ENCODE measurements at places on chromosomes 3 and 15. TPM values are rescaled to one million over a fixed set of nuclear protein-coding genes. Genes with fewer than 3 reads are reported as not detected.

Gene EXD1
- total RNA-seq = 0.70 TPM

Gene SORD
- total RNA-seq = 66.4 TPM

GRCh38 chr3:190077395-190078045 lies 43.2 kb downstream of the P3H2 start:
- DNase-seq = no peak

DNA sequence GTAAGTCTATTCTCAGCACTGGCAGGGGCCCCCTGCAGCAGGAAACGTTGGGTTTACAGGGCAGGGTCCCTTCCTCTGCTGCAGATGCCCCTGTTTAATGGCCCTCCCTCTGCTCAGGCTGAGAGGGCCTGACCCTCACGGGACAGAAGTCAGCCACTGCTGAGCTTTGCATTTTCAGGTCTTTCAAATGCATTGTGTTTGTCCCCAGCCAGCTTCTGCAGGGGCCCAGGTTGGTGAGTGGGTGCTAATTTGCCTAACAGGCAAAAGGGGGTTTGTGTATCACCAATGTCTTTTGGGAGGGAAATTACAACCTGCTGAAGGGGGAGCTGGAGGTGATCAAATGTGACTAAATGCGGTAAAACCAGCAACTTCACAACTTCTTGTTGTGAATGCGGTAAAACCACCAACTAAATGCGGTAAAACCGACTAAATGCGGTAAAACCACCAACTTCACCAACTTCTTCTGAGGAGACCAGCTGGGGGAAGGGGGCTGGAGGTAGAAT lies 44.8 kb upstream of the UBE2E1 start:
- DNase-seq = no peak

- no peak for DNase-seq
Observed at GRCh38 chr15:67228286-67228685, 26.2 kb downstream of the AAGAB start.

DNA sequence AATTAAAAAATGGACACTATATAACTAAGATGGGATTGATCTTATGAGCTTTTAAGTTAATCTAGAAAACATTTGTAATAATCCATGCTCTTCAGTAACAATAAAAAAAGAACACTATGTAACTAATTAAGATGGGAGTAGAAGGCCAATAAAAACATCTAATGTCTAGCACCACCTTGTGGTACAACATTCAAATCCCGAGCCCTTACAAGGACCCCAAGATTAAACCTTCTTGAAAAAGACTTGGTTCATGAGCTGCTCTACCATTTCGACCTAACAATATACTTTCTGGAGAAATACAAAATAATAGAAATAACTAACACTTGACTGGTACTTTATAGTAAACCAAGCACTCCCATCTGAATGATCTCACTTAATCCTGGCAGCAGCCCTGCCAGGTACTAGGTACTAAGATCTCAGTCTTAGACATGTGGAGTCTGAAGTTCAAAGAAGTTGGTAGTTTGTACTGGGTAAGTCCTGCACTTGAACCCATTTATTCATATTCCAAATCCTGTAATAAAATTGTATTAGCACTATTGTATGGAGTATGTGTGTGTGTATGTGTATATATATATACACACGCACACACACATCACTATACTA lies 21.8 kb downstream of the METTL6 start:
- DNase-seq = no peak

- no peak for DNase-seq
Observed at GRCh38 chr15:78740904-78741274, 70.4 kb downstream of the ADAMTS7 start.
